H54 (cell line): ENCODE measurements at places on chromosomes 6 and 20.

GRCh38 chr20:17662333-17663039 lies 19.6 kb downstream of the RRBP1 start:
- DNase-seq: no peak

GRCh38 chr20:36391456-36391855 lies 85.3 kb downstream of the DLGAP4 start:
- DNase-seq: no peak

GRCh38 chr20:23142162-23143050 lies 56.3 kb upstream of the CD93 start:
- no peak for DNase-seq

DNA sequence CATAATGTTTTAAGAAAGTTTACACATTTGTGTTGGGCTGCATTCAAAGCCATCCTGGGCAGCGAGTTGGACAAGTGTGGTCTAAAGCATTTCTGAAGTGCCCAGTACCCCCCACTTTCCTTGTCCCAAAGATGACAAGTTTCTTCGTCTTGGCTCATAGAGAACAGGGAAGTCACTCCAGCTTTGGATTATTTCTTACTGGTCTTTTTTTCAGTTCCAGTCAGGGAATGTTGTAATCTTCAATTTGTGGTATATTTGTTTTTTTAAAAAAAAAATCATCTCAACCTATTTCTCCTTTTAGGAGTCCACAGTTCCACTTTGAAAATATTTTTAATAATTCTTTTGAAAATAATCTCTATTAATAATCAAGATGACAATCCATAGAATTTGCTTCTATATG lies 34.0 kb downstream of the SLX4IP start:
- no peak for DNase-seq

DNA sequence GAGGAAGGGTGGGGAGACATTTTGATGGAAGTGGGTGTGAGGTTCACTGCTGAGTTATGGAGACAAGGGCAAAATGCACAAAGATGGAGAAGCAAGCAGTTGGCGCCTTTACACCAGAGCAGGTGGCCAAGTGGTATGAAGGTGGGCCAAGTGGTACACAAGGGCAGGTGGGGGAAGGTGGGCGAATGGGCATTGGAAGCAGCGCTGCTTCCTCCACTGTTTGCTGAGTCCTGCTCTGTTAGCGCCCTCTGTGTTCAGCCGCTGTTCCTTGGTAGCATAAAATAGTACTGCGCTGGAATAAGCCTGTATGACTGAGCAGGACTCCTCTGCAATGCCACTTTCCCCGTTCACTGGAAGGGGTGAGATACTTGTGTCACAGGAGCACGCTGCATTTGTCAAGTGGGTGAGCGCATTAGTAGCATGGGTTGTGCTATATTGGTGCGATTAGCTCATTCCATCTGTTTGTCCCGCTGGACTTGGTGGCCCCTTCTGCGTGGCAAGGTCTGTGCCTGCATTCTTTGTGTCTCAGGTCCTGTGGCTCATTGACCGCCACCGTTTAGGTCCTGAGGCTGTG lies 116.4 kb downstream of the TOX2 start:
- DNase-seq: no peak

- no peak for DNase-seq
Observed at GRCh38 chr6:30000156-30000791, 57.9 kb downstream of the HLA-A start.

GRCh38 chr6:110592765-110593164 lies 116.4 kb upstream of the SLC22A16 start:
- DNase-seq: no peak

GRCh38 chr20:38985060-38985459 lies 22.9 kb downstream of the DHX35 start:
- DNase-seq: no peak
